ENCODE measurements at places on chromosomes 12 and 14. TPM values are rescaled to one million over a fixed set of nuclear protein-coding genes. Genes with fewer than 3 reads are reported as not detected.

- DNase-seq: no peak
These were observed 127.4 kb downstream of the CACNA1C start for GRCh38 chr12:2179953-2180736.

- DNase-seq: no peak
These were observed 104.6 kb downstream of the GALC start for GRCh38 chr14:87888136-87888999.

- no peak for DNase-seq
These were observed 17.0 kb downstream of the SSPN start for GRCh38 chr12:26212396-26212795.

TAS2R30 gene
- polyA plus RNA-seq: 0.22 TPM

GPRC5A gene
- 10.7 TPM for polyA plus RNA-seq

LAG3 gene
- 1.7 TPM for polyA plus RNA-seq

All from left renal cortex interstitium (tissue), 4 donors.